ENCODE measurements at places on chromosomes 4 and X. TPM values are rescaled to one million over a fixed set of nuclear protein-coding genes. Genes with fewer than 3 reads are reported as not detected.

DGKK gene
- not detected for polyA plus RNA-seq

CEP135 gene
- polyA plus RNA-seq: 1.5 TPM

EREG gene
- 6.2 TPM for polyA plus RNA-seq

ZNF711 gene
- 0.65 TPM for polyA plus RNA-seq

ERVMER34-1 gene
- 5.3 TPM for polyA plus RNA-seq

NXF2 gene
- polyA plus RNA-seq: not detected

SLC38A5 gene
- polyA plus RNA-seq: 317 TPM

HTN1 gene
- not detected for polyA plus RNA-seq

TMEM156 gene
- 0.72 TPM for polyA plus RNA-seq

TLR10 gene
- not detected for polyA plus RNA-seq

SLC25A6 gene
- 383 TPM for polyA plus RNA-seq

NXF3 gene
- not detected for polyA plus RNA-seq

HSD17B13 gene
- polyA plus RNA-seq: not detected

SCLT1 gene
- 4.8 TPM for polyA plus RNA-seq

RASSF6 gene
- polyA plus RNA-seq: 0.45 TPM

SLC4A4 gene
- 1.4 TPM for polyA plus RNA-seq

ADAMTS3 gene
- 0.09 TPM for polyA plus RNA-seq

NMU gene
- 0.69 TPM for polyA plus RNA-seq

BMX gene
- polyA plus RNA-seq: not detected

TDO2 gene
- not detected for polyA plus RNA-seq

Measured in foreskin keratinocyte (primary cell).